Foreskin keratinocyte (primary cell): ENCODE measurements at places on chromosomes 16 and 17. TPM values are rescaled to one million over a fixed set of nuclear protein-coding genes. Genes with fewer than 3 reads are reported as not detected.

TK1 gene
- 80.9 and 109 TPM in 2 replicates for total RNA-seq

PLLP gene
- 20.9 and 26.8 TPM in 2 replicates for total RNA-seq

GNAO1 gene
- 0.07 and 0.24 TPM in 2 replicates for total RNA-seq

IL34 gene
- total RNA-seq: 0.11 and 0.17 TPM in 2 replicates

CA7 gene
- not detected in 2 replicates for total RNA-seq

GAST gene
- total RNA-seq: 0.37 and 0.42 TPM in 2 replicates

DHRS13 gene
- 8.0 and 10.9 TPM in 2 replicates for total RNA-seq

TMEM204 gene
- 4.1 and 10.7 TPM in 2 replicates for total RNA-seq

KANSL1 gene
- 33.9 and 35.8 TPM in 2 replicates for total RNA-seq

TSPAN10 gene
- total RNA-seq: 0.67 and 0.71 TPM in 2 replicates

C16orf78 gene
- total RNA-seq: not detected in 2 replicates

SLC13A2 gene
- total RNA-seq: not detected in 2 replicates

CFAP97D1 gene
- total RNA-seq: not detected in 2 replicates

LDAF1 gene
- 19.3 and 27.4 TPM in 2 replicates for total RNA-seq

TEX2 gene
- total RNA-seq: 52.3 and 54.7 TPM in 2 replicates
